ENCODE measurements at places on chromosomes 13 and 19. TPM values are rescaled to one million over a fixed set of nuclear protein-coding genes. Genes with fewer than 3 reads are reported as not detected.

GRCh38 chr19:36807029-36807428 is 31.2 kb downstream of the ZNF790 start:
- no peak for DNase-seq

PTBP1 gene
- 51.3 TPM for total RNA-seq

SIGLEC5 gene
- 0.44 TPM for total RNA-seq

- no peak for DNase-seq
Measured at GRCh38 chr19:13850910-13851733, 25.8 kb upstream of the NANOS3 start.

DNA sequence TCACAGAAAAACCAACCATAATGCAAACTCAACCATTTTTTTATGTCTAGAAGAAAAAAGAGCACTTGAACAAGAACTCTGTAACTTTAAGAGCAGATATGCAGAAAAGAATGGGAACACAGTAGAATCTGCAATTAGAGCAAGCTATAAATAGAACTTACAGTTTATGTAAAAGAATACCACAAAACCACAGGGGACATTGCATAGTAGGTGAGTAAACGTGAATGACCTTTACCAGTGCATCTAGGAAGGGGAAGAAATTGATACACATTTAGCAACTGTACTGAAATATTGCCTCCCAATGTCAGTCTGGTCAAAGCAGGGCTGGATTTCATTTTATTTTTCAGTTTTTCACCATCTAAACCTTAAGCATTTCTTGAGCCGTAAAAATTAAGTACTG is 242.2 kb upstream of the EDNRB start:
- DNase-seq, result no peak

GRCh38 chr19:49472936-49473335 is 1.1 kb upstream of the FLT3LG start:
- DNase-seq, result no peak

GRCh38 chr19:1252221-1252820 is 3.9 kb downstream of the MIDN start:
- no peak for DNase-seq

DNA sequence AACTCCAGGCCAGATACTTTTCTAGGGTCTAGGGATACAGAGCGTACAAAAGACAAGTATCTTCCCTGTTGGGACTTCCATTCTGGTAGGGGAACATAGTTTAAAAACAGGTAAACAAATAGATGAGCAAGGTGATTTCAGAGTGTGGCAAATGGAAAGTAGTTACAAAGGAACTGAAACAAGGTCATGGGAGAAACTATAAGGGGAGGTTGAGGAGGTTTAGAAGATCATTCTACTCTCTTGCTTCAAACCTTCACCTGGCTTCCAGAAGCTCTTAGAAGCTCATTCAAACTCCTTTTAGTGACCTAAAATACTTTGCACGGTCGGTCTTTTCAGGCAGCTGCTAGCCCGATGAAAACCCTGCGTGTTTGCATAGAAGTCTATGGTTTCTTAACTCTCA is 9.1 kb downstream of the FFAR2 start:
- no peak for DNase-seq

GRCh38 chr13:42547612-42548011 is 26.3 kb upstream of the TNFSF11 start:
- no peak for DNase-seq

GRCh38 chr13:41099986-41100385 is 32.6 kb downstream of the KBTBD6 start:
- DNase-seq, result no peak

Data from spinal cord (tissue), 10 donors.